ENCODE measurements at places on chromosomes 13 and 19.
A peak's percentile ranks its signal among the peaks of the same experiment; 100 is the strongest.

DNA sequence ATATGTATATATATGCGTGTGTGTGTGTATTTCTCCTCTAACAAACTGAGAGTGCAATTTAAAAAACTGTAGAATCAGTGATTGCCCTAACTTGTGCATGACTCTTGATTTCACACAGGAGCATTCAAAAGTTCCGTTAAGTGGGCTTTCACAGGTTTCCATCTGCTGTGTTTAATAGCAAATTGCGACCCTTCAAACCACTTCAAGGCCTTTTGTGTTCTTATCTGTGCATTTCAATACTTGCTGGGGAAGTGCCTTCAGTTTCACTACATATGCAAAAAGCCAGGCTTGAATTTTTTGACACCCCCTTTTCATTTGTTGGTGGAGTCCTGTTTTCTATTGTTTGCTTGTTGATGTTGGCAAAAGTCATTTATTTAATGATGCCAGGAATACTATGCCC is 158.0 kb downstream of the TM9SF2 start:
- DNase-seq = no peak

DNA sequence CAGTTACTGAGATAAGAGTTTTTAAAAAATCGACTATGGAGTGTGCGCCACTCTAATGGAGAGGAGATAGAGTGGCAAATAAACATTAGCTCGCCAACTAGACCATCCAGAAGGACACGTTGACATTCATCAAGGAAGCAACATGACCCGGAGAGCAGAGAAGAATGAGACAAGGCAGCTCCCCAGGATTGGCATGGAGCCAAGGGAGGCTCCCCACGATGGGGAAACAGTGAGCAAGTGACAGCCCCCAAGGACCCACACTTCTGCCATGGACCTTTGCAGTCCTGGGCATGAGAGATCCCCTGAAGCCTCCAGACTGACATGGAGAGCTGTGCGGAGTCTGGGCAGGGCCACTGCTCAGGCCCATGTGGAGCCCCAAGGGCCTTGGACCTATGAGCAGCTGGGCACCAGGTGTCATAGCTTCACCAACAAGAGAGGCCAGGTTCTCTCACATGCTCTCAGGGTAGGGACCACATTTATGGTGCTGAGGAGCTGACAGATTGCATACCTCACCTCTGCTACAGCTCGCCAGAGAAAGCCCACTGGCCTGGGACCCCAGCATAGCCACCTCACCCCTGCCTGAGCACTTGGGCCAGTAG is 6.7 kb downstream of the SIGLEC6 start:
- no peak for DNase-seq

- DNase-seq = peak; percentile 31
These were observed 213.3 kb upstream of the MIR17HG start for GRCh38 chr13:91133941-91134802.

GRCh38 chr13:50463719-50464118 is 379.8 kb downstream of the DLEU7 start:
- no peak for DNase-seq

GRCh38 chr13:91353494-91353893 is 6.0 kb downstream of the MIR17HG start:
- no peak for DNase-seq

DNA sequence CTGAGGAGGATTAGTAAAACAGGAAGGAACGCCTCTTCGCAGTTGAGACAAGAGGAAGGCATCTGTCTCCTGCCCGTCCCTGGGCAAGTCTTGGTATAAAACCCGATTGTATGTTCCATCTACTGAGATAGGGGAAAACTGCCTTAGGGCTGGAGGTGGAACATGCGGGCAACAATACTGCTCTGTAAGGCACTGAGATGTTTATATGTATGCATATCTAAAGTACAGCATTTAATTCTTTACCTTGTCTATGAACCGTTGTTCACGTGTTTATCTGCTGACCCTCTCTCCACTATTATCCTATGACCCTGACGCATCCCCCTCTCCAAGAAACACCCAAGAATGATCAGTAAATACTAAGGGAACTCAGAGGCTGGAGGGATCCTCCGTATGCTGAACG is 722 bp upstream of the TIMM50 start:
- no peak for DNase-seq

DNA sequence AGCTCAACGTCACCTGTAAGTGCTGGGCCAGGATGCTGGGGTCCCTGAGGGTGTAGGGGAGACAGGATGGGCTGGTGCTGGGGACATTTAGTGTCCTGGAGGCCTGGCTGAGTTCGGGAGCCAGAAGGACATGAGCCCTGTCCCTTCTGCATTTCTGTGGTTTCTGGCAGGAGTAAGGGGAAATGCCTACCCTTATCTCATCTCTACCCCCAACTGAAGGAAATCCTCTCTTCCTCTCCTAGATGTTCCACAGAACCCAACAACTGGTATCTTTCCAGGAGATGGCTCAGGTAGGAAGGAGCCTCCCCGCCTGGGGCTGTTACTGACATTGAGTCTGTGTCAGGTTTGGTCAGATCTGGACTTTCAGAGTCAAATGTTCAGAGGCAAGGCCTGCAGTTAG is 1.2 kb downstream of the CD33 start:
- DNase-seq = no peak

DNA sequence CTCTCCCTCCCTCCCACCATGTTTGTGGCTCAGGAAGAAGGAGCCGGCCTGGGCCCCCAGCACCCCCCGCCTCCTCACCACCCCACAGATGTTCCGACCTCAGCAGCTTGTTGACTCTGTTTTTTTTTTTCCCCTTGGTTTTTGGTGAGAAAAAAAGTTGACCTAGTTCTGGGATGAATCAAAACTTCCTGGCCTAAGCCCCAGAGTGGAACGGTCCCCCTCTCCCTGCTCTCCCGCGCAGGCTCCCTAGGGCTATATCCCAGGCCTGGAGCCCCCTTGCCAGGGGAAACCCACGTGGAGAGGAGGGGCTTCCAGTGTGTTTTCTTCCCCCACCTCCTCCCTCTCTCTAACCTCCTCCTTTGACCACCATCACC is 4.0 kb downstream of the COL5A3 start:
- DNase-seq = peak; percentile 39

GRCh38 chr19:8569066-8569771 is 8.0 kb downstream of the MYO1F start:
- DNase-seq = peak; percentile 91

DNA sequence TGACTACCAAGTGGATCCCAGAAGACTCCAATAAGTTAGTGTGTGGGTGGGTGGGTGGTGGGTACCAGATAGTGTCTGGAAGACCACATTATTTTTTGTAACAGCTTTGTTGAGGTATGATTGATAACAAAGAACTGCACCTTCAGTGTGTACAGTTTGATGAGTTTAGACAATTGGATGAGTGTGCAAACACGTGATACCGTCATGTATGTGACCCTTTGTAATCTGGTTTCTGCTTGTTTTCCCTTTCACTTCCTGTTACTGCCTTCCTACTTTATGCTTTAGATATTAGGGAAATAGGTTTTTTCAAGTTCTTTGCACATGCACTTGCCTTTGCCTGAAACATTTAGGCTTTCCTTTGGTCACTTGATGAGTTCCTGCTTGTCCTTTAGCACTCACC is 8.5 kb downstream of the RPL21 start:
- DNase-seq = no peak

DNA sequence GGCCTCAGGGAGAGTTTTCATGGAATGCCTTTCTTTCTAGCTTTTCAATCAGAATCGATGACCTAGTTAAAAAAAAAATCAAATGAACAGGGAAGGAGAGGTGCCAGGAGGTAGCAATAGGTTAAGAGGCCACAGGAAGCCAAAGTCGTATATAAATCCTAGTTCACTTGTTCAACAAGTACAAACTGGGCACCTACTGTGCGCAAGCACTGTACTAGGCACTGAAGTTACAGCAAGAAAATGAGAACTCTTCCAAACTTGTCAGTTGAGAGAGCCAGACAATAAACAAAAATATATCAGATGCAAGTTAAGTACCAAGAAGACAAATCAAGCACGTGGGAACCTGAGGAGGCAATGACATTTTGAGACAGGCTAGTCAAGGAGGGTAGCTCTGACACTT is 6.1 kb downstream of the SUGP2 start:
- no peak for DNase-seq

DNA sequence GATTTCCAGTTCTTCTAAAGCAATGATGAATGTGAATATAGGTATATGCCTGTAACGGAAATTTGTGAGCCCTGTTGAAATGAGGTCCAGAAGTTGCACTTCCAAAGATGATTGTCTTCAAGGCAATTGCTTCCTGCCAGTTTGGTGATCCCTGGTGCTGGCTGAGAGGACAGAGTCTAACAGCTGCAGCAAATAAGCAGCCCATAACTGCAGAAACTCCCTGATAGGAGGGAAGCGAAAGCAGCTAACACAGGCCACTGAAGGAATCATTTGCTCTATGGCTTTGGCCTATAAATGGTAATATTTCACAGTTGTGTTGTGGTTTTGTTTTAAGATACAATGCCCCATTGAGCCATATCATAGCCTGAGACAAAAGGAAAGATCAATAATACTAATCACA is 451.5 kb upstream of the MIR17HG start:
- DNase-seq = no peak

GRCh38 chr13:100619940-100620339 is 31.4 kb upstream of the GGACT start:
- DNase-seq = no peak

- DNase-seq = no peak
These were observed 4.2 kb downstream of the SNRPA start for GRCh38 chr19:40755248-40755624.

GRCh38 chr13:24221007-24221406 is 60.5 kb downstream of the SPATA13 start:
- no peak for DNase-seq

DNA sequence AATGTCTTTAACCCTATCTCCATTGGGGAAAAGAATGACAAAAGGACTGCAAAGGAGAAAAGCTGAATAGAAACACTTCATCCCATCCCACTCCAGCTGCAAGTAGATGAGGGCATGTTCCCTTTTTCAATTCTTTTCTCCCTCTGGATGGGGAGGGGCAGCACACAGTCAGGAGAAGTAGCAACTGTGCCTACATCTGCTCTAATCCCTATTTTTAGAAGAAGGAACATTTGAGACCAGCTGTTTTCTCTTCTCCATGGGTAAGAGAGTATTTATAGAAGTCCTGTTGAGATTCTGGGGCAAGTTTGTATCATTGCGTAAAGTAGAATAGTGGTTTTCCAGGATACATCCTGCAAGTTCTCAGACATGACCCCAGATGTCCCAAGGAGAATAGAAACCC is 9.3 kb upstream of the GTF3A start:
- DNase-seq = no peak

GRCh38 chr19:34364830-34365462 is at the start of gene GPI:
TSS of gene GPI (plus strand) at chr19:34365196. CDS start at chr19:34365267, 71 bp downstream.
- peak; percentile 61 for DNase-seq
